Upper lobe of left lung (tissue), 6 donors: ENCODE measurements at places on chromosomes 12 and 14. TPM values are rescaled to one million over a fixed set of nuclear protein-coding genes. Genes with fewer than 3 reads are reported as not detected.

DNA sequence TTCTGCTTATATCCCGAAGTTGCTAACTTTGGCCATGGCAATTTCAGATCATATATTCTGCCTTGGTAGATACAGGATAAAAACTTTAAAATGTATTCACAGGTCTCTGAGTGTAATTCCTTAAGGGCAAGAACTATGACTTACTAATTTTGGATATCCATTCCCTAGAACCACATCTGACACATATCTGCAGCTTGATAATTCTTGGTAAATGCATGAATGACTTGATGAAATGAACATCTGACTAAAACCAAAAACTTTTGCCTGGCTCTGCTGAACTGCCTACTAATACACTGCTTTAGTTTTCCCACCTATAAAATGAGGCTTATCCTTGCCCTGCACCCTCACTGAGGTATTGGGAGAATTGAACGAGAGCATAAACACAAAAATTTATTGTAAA is 32.2 kb downstream of the SLC25A21 start:
- H3K4me3 ChIP-seq: no peak overlapping the region
- no peak for DNase-seq
- no peaks in the 10 kb centered on the region for H3K27me3 ChIP-seq
- no peak overlapping the region for H3K27ac ChIP-seq

GRCh38 chr12:26608706-26609105 is 224.3 kb downstream of the ITPR2 start:
- no peak overlapping the region for H3K4me3 ChIP-seq
- H3K27ac ChIP-seq: no peak overlapping the region
- H3K27me3 ChIP-seq: no peaks in the 10 kb centered on the region
- no peak for DNase-seq
- H3K4me1 ChIP-seq: no peaks in the 10 kb centered on the region

DNA sequence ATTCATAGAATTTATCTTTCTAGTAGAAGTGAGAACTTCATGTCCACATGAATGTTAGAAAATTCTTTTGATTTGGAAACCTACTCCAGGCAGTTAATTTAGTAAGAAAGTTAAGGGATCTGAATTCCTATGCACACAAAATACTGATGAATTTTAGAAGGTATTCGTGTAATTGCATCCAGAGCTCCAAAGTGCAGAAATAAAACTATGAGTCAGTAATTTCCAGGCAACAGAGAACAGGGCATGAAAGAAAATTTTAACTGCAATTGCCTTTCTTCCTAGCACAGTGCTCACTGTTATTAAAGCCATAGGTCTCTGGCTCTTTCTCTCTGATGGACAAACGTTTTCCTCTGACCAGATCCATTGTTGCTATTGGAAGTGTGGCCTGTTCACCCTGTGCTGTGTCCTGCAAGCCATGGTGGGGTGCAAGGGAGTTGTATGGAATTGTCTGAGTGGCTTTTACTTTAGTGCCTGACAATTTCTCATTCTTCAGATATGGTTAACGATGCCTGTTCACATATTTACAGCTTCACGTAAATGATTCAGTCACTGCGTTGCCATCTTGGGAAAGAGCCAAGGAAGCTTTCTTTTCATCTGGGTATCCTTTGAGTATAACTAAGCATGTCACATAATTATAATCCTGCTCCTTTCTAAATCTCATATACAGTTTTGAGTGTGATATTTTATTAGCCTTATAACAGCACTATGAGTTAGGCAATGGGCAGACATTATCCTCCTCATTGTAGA is 145.1 kb downstream of the ACSS3 start:
- no peaks in the 10 kb centered on the region for H3K4me1 ChIP-seq
- no peak for DNase-seq
- H3K27me3 ChIP-seq: no peaks in the 10 kb centered on the region
- no peak overlapping the region for H3K27ac ChIP-seq
- H3K36me3 ChIP-seq: no peaks in the 10 kb centered on the region

DNA sequence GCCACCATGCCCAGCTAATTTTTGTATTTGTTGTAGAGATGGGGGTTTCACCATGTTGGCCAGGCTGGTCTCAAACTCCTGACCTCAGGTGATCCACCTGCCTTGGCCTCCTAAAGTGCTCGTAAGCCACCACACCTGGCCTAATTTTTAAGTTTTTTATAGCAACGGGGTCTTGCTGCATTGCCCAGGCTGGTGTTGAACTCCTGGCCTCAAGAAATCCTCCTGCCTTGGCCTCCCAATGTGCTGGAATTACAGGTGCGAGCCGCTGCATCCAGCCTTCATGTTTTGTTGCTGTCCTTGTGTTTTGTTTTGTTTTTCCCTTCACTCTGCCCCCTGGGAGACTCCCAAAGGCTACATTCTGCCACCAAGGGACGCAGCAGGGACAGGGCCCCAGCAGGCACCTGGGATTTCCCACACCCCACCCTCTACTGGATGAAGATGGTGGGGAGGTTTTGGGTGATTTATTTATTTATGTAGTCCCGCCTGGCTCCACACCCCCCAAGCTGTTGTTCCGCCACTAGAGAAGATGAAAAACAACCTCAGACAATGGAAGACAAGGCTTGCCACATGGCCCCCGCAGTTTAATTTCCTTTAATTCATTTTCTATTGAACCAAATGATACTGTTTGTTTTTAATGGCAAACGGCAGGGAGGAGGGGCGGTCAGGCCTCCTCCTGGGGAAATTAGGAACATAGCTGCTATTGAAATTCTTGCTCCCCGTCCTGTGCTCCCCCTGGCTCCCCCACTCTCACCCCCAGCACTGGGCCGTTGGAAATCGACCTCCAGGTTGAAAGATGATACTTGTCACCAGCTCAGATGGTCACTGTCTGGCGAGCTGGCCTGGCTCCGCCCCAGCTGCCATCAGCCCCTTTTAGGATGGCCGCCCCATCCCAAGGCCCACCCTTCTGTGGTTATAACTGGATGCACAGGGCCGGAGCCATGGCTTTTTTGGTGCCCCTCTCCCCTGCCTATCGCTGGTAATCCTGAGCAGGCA is 70.3 kb downstream of the RNFT2 start:
- H3K4me1 ChIP-seq: no peaks in the 10 kb centered on the region
- DNase-seq: no peak
- H3K36me3 ChIP-seq: no peaks in the 10 kb centered on the region
- no peaks in the 10 kb centered on the region for H3K27me3 ChIP-seq
- no peak overlapping the region for H3K4me3 ChIP-seq

DNA sequence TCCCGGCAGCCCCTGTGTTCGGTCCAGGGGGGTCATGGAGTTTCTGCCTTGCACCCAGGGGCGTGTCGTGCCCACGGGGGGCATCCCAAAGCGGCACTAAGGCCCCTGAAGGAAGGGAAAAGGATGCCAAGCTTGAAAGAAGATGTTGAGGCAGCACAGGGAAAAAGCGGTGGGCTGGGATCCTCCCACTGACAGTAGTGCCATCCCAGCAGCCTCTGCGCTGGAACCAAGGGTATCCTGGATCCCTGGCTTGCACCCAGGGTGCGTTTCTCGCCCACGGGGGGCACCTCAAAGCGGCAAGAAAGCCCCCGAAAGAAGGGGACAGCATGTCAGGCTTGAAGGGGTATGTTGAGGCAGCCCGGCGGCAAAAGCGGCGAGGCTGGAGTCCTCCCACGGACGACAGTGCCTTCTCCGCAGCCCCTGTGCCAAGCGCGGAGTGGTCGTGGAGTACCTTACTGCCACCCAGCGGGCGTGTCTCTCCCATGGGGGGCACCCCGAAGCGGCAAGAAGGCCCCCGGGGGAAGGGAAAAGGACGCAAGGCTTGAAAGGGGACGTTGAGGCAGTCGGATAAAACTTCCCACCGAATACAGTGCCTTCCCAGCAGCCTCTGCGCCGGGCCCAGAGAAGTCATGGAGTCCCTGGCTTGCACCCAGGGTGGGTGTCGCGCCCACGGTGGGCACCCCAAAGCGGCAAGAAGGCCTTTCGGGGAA is 164.4 kb upstream of the ALG10B start:
- DNase-seq: no peak
- no peaks in the 10 kb centered on the region for H3K4me1 ChIP-seq
- H3K36me3 ChIP-seq: no peaks in the 10 kb centered on the region
- no peak overlapping the region for H3K27ac ChIP-seq
- no peaks in the 10 kb centered on the region for H3K27me3 ChIP-seq

- DNase-seq: no peak
- H3K27ac ChIP-seq: no peak overlapping the region
- H3K4me1 ChIP-seq: no peaks in the 10 kb centered on the region
- H3K4me3 ChIP-seq: no peak overlapping the region
- H3K27me3 ChIP-seq: no peaks in the 10 kb centered on the region
Measured at GRCh38 chr12:51760231-51760630, 88.3 kb downstream of the FIGNL2 start.

GRCh38 chr14:23588884-23589598 is 10.5 kb upstream of the JPH4 start:
- H3K27me3 ChIP-seq: no peaks in the 10 kb centered on the region
- H3K27ac ChIP-seq: no peak overlapping the region
- H3K4me1 ChIP-seq: peaks cover 9% of the 10 kb centered on the region
- DNase-seq: no peak
- no peaks in the 10 kb centered on the region for H3K36me3 ChIP-seq

DNA sequence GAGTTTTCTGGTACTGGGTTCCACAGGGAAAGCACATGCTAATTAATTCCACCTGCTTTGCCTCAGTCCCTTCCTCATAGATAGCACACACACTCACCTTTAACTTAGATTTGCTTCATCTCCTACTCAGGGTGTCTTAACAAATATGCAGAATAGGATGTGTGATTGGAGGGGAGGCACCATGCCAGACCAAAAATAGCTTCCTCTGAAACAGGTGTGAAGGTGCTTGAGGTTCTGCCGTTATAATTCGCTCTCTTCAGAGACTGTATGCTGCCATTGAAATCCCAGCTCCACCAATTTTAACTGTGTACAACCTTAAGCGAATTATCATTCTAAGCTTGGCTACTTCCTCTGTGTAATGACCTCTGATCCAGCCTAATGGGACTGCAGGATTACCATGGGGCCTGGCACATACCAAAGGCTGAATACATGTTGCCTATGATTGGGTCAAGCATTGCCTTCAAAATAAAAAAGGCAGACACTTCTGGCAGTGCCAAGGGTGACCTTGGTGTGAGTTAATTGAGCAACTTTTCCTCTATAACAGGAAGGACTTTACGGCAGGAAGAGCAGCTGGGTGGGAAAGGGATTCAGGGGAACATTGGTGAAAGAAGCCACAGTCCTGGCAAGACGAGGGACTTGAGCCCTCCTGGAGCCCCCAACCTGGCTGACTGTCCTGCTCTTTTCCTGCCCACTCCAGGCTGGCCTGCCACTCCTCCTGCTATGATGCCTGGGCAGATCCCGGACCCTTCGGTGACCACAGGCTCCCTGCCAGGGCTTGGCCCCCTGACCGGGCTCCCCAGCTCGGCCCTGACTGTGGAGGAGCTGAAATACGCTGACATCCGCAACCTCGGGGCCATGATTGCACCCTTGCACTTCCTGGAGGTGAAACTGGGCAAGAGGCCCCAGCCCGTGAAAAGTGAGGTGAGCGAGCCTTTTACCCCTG is 9.7 kb downstream of the JDP2 start:
- H3K4me1 ChIP-seq: peaks cover 68% of the 10 kb centered on the region
- H3K27ac ChIP-seq: no peak overlapping the region
- peak; percentile 67 for DNase-seq
- no peaks in the 10 kb centered on the region for H3K27me3 ChIP-seq

- H3K4me1 ChIP-seq: peaks cover 14% of the 10 kb centered on the region
- DNase-seq: no peak
- H3K27ac ChIP-seq: no peak overlapping the region
- H3K4me3 ChIP-seq: no peak overlapping the region
- H3K27me3 ChIP-seq: no peaks in the 10 kb centered on the region
Measured at GRCh38 chr14:102633906-102634595, 41.6 kb downstream of the RCOR1 start.

DNA sequence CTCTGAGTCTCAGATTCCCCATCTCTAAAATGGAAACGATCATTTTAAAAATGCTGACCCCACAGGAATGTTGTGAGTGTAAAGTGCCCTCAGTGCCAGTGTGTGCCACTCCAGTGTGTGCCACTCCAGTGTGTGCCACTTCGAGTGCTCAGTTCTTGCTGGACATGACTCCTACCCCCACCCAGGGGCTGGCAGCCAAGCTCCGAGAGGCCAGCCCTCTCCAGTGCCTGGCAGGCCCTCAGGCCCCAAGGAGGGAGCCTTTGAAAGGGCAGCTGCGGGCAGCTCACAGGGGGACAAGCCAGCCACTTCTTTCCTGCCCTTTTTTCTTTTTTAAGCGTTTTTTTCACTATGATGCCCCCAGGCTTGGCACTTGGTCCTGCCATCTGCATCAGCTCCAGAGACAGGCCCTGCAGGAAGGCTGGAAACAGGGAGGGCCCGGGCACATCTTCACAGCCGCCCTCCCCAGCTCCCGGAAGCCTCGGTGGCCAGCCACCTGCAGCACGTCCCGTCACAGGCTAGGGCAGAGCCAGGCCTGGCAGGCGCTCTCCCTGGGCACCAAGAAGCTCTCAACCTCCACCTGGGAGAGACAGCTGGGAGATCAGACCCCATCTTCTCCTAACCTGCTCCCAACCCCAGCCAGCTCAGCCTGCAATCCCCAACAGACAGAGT is 29.8 kb downstream of the NCOR2 start:
- no peaks in the 10 kb centered on the region for H3K27me3 ChIP-seq
- DNase-seq: peak; percentile 84
- peak overlapping the region; percentile 70 for H3K27ac ChIP-seq
- H3K4me3 ChIP-seq: no peak overlapping the region
- H3K4me1 ChIP-seq: peaks cover 41% of the 10 kb centered on the region
- no peaks in the 10 kb centered on the region for H3K36me3 ChIP-seq

GRCh38 chr12:102911320-102911719 is 5.7 kb downstream of the PAH start:
- no peak for DNase-seq
- no peak overlapping the region for H3K27ac ChIP-seq
- no peaks in the 10 kb centered on the region for H3K36me3 ChIP-seq
- H3K4me1 ChIP-seq: no peaks in the 10 kb centered on the region
- no peaks in the 10 kb centered on the region for H3K27me3 ChIP-seq
- no peak overlapping the region for H3K4me3 ChIP-seq

- H3K27me3 ChIP-seq: no peaks in the 10 kb centered on the region
- peak overlapping the region; percentile 94 for H3K4me3 ChIP-seq
- peak; percentile 26 for DNase-seq
- H3K4me1 ChIP-seq: peaks cover 16% of the 10 kb centered on the region
- peak overlapping the region; percentile 97 for H3K27ac ChIP-seq
- H3K36me3 ChIP-seq: no peaks in the 10 kb centered on the region
Measured at GRCh38 chr12:123363740-123364531, 711 bp downstream of the SBNO1 start.

- H3K4me3 ChIP-seq: peak overlapping the region; percentile 92
- H3K27ac ChIP-seq: peak overlapping the region; percentile 96
- no peaks in the 10 kb centered on the region for H3K36me3 ChIP-seq
- H3K27me3 ChIP-seq: no peaks in the 10 kb centered on the region
- peaks cover 37% of the 10 kb centered on the region for H3K4me1 ChIP-seq
- DNase-seq: no peak
Measured at GRCh38 chr12:3077572-3078081, 448 bp downstream of the TSPAN9 start.

Gene ACOT6
- total RNA-seq: not detected

Gene NRIP2
- 0.23 TPM for total RNA-seq

Gene HPD
- total RNA-seq: 1.4 TPM

Gene SUOX
- 12.8 TPM for total RNA-seq

Gene TMEM132C
- total RNA-seq: 1.1 TPM

Gene DPPA3
- not detected for total RNA-seq

Gene PIANP
- total RNA-seq: 0.83 TPM

Gene C12orf54
- not detected for total RNA-seq

Gene KRT74
- total RNA-seq: not detected
